Fibroblast of gingiva (primary cell): ENCODE measurements at places on chromosomes 16 and 17.

GRCh38 chr17:78969865-78970264 is 9.9 kb downstream of the LGALS3BP start:
- DNase-seq, result no peak

GRCh38 chr17:17091856-17092756 is 49.8 kb downstream of the MPRIP start:
- DNase-seq, result no peak

DNA sequence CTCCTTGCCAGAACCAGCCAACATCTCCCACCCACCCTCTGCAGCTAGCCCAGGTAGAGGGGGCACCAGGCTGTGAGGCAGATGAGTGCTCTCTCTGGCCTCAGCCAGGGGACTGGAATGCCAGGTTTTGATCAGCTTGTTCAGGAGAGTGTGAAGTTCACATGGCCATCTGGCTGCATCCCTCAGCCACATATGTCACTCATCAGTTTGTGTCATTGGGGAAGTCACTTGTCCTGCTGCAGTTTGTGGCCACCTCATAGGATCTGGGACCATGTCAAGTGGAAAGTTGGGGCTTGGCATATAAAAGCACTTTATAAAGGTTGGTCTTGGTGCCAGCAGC is 147.6 kb downstream of the SOCS1 start:
- DNase-seq, result no peak

GRCh38 chr16:19356024-19356952 is 61.4 kb upstream of the TMC5 start:
- DNase-seq, result no peak

DNA sequence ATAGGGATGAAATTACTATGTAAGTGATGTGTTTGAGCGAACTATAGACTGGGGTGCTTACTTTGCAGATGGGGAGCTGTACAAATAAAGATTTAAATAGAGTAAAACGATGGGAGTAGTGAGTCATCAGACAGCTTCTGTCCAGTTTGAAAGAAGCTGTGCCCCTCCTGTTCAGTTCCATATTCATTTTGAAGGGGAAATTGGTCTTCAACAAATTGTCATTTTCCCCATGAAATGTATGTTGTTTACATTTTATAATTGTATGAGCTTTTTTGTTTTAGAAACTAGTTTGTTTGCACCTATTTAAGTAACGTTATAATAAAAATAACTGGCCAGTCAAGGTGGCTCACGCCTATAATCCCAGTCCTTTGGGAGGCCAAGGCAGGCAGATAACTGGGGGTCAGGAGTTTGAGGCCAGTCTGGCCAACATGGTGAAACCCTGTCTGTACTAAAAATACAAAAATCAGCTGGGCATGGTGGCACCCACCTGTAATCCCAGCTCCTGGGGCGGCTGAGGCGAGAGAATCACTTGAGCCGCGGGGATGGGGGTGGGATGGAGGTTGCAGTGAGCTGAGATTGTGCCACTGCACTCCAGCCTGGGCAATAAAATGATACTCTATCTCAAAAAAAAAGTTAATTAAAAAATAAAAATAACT is 20.2 kb downstream of the SEC14L1 start:
- DNase-seq, result no peak

- DNase-seq, result no peak
Observed at GRCh38 chr17:39090908-39091665, 60.4 kb downstream of the PLXDC1 start.

GRCh38 chr17:3400055-3400454 is 1.8 kb upstream of the OR1E1 start:
- no peak for DNase-seq

GRCh38 chr16:58155839-58156238 is 26.7 kb upstream of the CFAP20 start:
- no peak for DNase-seq

- no peak for DNase-seq
Observed at GRCh38 chr16:77509796-77510195, 75.0 kb upstream of the ADAMTS18 start.

DNA sequence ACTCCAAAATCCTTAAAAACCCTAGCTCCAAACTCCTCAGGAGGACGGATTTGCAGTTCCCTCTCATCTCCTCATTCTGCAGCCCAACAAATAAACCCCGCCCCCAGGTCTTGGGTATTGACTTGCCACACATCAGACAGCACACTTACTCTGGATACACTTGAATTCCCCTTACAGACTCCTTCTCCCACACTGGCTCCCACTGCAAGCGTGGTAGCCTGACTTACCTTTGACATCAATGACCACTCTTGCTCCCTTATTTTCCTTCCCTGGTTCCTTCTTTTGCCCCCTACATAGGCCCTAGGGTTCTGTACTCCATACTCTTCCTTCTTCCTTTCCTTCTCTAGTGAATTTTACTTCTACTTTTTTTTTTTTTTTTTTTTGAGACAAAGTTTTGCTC is 7.5 kb downstream of the RFFL start:
- no peak for DNase-seq

GRCh38 chr17:8490256-8491023 is 54.8 kb downstream of the NDEL1 start:
- DNase-seq, result no peak

- peak; percentile 48 for DNase-seq
Observed at GRCh38 chr16:22272870-22273650, 24.1 kb upstream of the POLR3E start.

DNA sequence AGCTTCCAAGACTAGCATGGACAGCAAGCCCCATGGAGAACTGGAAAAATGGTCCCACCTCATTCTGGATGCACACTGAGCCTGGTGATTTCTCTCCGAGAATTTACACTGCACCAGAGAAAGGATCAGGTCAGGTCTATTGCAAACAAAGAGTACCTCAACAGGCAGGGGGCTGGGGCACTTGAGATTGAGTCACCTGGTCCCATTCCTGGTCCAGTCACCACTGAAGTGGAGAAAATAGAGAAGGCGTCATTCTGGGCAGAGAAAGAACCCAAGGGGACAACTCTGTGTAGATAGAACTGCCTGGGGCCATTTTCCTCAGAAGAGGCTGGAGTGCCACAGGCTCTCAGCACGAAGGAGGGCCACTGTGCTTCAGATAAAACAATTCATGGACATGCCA is 38.4 kb downstream of the CENPV start:
- DNase-seq, result no peak

DNA sequence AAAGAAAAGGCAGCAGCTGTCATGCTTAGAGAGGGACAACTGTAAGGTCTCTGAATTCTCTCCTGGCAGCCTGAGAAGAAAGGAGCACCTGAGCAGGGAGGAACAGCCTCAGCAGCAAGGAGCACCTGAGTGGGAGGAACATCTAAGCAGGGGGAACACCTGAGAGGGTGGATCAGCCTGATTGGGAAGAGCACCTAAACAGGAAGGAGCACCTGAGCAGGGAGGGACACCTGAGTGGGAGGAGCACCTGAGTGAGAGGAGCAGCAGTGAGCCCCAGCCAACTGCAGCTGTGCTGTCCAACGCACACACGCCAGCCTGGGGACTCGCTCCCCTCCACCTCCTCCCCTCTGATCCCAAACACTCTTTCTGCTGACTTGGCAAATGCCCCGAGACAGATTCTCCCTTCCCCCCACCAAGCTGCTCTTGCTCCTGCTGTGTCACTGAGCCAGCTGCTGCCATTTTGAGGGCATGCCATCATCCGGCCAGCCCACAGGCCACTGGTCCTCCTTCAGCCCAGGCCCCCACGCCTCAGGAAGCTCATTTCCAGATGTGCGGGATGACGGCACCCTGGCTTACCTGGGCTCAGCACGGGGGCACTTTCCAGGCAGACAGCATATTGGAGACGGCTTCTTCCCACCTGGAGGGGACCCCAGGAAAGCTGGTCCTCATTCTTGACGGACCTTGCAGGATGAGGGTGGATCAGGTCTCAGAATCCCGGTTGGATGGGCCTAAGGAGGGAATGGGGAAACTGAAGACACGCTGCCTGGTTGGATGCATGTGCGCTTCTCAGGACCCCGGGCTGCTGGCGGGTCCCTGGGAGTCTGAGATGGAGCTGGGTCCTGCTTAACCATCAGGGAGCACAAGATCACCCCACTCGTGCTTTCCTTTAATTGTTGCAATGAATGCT is 57.7 kb upstream of the RBFOX3 start:
- DNase-seq, result no peak

DNA sequence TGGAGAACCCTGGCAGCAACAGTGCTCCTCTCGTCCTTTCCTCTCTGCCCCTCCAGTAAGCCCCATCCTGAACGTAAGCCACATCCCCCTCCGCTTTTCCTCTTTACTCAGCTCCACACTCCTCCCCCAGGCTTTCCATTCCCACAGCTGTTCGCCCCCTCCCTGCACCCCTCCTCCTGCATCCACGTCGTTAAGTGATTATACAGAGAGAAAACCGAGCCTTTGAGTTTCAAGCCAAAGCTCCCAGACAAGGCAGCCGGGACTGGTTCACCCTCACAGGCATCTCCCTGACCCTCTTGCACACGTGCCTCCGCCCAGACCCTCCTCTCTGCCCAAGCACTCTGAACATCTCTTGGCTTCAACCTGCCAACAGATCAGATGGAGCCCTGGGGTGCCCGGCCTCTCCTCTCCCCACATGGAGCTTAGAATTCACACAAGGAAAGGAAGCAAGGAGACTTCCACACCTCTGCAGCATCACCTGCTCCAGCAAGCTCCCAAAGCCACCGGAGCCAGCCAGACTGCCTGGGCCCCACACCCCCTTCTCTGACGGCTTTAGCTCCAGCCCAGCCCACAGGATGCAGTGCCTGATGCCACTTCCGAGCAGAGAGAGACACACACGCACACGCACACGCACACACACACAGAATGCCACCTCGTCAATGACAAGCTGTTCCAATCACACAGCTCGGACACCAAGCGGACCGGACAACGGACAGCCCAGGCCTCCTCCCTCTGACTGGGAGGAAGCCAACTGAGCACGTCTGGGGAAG is 99.9 kb upstream of the CCL2 start:
- DNase-seq, result no peak

- no peak for DNase-seq
Observed at GRCh38 chr17:7610641-7611040, 4.1 kb downstream of the FXR2 start.

- no peak for DNase-seq
Observed at GRCh38 chr16:88368994-88369393, 13.8 kb upstream of the ZNF469 start.

- no peak for DNase-seq
Observed at GRCh38 chr16:84483882-84484565, 20.4 kb downstream of the MEAK7 start.

GRCh38 chr17:22459331-22459952 is 767.1 kb downstream of the KCNJ18 start:
- no peak for DNase-seq

DNA sequence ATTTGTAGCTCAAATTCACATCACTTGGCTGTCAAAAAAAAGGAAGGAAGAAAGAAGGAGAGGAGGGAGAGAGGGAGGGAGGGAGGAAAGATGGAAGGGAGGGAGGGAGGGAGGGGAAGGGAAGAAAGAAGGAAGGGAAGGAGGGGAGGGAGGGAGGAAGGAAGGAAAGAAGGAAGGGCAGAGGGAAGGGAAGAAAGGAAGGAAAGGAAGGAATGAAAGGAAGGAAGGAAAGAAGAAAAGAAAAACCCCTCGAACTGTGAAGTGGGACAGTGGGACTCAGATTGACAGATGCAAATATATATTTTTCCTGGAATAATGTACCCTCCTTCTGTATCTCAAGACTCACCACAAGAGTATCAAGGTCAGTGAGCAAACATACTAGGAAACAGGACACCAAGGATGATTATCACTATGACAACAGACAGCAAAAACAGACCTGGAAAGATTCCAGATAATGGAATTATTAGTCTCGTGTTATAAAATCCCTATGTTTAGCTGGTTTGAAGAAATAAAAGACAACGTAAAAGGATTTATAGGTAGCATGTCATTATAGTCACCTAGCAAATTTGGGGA is 24.2 kb upstream of the ABCA3 start:
- no peak for DNase-seq

DNA sequence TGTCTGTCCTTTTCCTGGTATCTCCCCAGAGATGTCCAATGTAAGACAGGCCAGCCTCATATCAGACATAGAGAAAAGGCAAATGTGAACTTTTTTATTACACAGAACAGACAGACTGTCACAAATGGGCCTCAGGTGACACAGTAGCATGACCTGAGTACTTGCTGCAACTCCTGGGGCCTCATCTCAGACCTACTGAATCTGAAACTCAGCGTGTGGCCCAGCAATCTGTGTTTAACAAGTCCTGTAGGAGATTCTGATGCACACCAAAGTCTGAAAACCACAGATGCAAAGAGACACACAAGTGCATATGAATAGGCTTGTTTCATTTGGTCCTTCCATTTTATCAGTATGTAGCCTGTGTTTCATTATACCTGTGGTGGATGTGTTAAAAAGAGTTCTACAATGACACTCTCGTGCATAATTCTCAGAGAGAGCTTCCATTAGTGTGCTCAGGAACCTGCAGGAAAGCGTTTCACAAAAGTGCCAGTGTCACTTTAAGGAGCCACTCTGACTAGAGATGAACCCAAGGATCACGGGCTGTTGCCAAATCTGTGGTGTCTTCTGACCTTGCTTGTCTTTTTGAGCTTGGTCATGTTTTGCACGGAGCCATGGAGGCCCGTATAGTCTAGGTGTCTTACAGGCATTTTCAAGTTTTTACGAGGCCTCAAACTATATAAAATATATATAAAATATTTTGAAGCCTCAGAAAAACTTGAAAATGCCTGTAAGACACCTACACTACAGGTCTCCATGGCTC is 33.8 kb upstream of the NF1 start:
- no peak for DNase-seq

DNA sequence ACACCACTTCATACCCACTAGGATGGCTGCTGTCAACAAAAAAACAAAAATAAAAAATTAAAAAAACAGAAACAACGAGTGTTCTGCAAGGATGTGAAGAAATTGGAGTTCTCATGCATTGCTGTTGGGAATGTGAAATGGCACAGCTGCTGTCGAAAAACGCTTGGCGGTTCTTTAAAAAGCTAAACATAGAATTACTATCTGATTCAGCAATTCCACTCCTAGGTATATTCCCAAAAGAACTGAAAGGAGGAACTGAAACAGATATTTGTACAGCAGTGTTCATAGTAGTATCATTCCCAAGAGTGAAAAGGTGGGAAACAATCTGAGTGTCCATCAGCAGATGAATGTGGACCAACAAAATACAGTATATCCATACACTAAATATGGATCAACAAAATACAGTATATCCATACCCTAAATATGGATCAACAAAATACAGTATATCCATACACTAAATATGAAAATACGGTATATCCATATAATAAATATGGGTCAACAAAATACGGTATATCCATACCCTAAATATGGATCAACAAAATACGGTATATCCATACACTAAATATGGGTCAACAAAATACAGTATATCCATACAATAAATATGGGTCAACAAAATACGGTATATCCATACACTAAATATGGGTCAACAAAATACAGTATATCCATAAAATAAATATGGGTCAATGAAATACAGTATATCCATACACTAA is 8.7 kb downstream of the METTL16 start:
- peak; percentile 27 for DNase-seq

GRCh38 chr16:30085247-30085646 is 6.5 kb downstream of the TBX6 start:
- no peak for DNase-seq

- no peak for DNase-seq
Observed at GRCh38 chr17:39224778-39225307, 902 bp downstream of the STAC2 start.
